ENCODE measurements at places on chromosomes 7 and 10. TPM values are rescaled to one million over a fixed set of nuclear protein-coding genes. Genes with fewer than 3 reads are reported as not detected.

GRCh38 chr10:121796342-121796741 lies 131.5 kb downstream of the ATE1 start:
- DNase-seq: no peak
- H3K4me1 ChIP-seq: no peaks in the 10 kb centered on the region
- no peak overlapping the region for H3K4me3 ChIP-seq
- no peaks in the 10 kb centered on the region for H3K36me3 ChIP-seq

Gene PNLIP
- total RNA-seq: not detected

- H3K36me3 ChIP-seq: no peaks in the 10 kb centered on the region
- H3K4me1 ChIP-seq: no peaks in the 10 kb centered on the region
- H3K4me3 ChIP-seq: no peak overlapping the region
- no peaks in the 10 kb centered on the region for H3K27me3 ChIP-seq
Measured at GRCh38 chr7:115831371-115831770, 199.2 kb downstream of the TFEC start.

- DNase-seq: peak; percentile 27
- peak overlapping the region; percentile 74 for H3K27ac ChIP-seq
- H3K4me1 ChIP-seq: no peaks in the 10 kb centered on the region
- peak overlapping the region; percentile 35 for H3K4me3 ChIP-seq
- no peaks in the 10 kb centered on the region for H3K36me3 ChIP-seq
Measured at GRCh38 chr7:18494821-18495408, 634 bp upstream of the HDAC9 start.

DNA sequence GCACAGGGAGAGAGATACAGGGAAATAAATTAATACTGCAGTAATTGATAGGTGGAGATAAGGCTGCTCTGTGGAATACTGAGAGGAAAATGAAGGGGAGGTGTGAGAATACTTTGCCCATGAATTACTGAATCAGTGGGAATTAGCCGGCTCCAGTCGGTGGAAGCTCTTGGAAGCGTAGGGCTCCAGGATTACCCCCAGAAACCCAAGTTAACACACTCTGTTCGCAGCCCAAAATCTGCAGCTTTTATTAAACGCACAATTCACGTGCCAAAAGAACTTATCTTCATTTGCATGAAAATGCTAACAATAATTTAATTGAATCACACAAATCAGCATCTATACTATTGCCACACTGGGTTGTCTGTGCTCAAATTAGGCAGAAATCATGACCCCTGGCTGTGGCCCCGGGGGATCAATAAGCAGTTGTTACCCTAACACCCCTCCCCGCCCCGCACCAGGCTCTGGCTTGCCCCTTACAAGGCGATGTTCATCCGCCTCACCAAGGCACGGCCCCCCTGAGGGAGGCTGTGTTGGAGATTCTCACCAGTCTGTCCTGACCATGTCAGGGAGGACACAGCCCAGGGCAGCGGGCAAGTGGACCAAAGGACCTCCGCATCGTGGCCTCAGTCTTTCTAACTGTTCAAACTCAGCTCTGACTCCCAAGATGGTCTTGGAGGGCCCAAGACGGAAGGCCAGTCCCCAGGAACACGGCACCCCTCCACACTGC lies 48.4 kb upstream of the MGMT start:
- no peaks in the 10 kb centered on the region for H3K4me1 ChIP-seq
- no peaks in the 10 kb centered on the region for H3K27me3 ChIP-seq
- no peak for DNase-seq
- no peaks in the 10 kb centered on the region for H3K36me3 ChIP-seq
- H3K4me3 ChIP-seq: no peak overlapping the region

GRCh38 chr7:51186531-51186930 lies 130.1 kb downstream of the COBL start:
- DNase-seq: no peak
- no peak overlapping the region for H3K4me3 ChIP-seq
- no peaks in the 10 kb centered on the region for H3K36me3 ChIP-seq
- no peak overlapping the region for H3K27ac ChIP-seq
- no peaks in the 10 kb centered on the region for H3K4me1 ChIP-seq

Gene HABP2
- total RNA-seq: not detected

DNA sequence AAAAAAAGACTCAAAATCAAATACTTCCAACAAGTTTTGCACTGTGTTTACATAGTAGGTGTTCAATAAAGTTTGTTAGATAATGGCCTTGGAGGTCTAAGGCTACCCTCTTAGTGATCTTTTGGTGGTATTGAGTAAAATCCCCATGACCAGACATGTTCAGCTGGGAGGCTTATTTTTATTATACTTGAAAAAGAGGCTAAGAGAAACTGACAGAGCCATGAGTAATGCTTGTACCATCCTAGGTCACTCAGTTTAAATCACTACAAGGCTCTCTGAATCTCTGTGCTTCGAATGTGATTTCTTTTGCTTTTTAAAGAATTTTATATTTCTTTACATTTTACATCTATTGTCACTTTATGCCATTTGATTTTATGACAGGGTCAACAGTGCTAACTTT lies 90.5 kb downstream of the TWIST1 start:
- H3K27me3 ChIP-seq: no peaks in the 10 kb centered on the region
- H3K36me3 ChIP-seq: no peaks in the 10 kb centered on the region
- H3K4me1 ChIP-seq: no peaks in the 10 kb centered on the region
- no peak overlapping the region for H3K27ac ChIP-seq
- no peak for DNase-seq

GRCh38 chr7:125934955-125935354 lies 1005.3 kb upstream of the POT1 start:
- H3K4me1 ChIP-seq: no peaks in the 10 kb centered on the region
- H3K27me3 ChIP-seq: no peaks in the 10 kb centered on the region
- H3K4me3 ChIP-seq: no peak overlapping the region
- DNase-seq: no peak
- no peak overlapping the region for H3K27ac ChIP-seq
- H3K36me3 ChIP-seq: no peaks in the 10 kb centered on the region

All from uterus (tissue), 4 donors.